Stimulated activated CD4-positive, alpha-beta T cell treated with anti-CD3 and anti-CD28 coated beads, Interleukin-4, amount 100 ng/mL, for 24 hours (primary cell): ENCODE measurements at places on chromosomes 2 and 18.

DNA sequence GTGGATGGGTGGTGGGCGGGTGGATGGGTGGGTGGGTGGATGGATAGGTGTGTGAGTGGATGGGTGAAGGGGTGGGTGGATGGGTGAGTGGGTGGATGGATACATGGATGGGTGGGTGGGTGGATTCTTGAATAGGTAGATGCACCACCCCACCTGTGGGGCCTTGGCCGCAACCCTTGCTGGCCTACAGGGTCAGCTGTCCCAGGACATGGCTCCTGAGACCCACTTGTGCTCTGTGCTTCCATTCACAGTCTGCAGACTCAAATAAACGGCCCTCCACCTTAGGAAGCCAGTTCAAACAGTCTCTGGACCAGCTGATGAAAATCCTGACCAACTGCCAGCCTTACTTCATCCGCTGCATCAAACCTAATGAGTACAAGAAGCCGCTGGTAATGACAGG is 54.4 kb downstream of the MYO7B start:
- DNase-seq = no peak

DNA sequence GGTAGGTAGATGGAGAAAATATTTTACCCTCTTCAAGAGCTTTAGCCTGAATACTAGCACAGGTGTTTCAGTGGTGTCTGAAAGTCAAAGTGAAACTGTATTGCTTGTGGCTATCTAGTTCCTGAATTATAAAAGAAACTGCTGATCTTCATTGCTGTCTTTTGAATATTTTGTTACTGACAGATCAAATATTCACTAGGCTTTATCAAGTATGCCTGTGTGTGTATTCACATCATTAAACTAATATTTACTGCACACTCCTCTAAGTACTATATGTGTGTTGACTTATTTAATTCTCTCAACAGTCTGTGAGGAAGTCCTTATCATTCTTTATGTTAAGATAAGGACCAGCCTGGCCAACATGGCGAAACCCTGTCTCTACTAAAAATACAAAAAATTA is 139.6 kb downstream of the SOCS6 start:
- no peak for DNase-seq

- DNase-seq = no peak
Measured at GRCh38 chr2:70596293-70596692, 42.7 kb upstream of the TGFA start.

- no peak for DNase-seq
Measured at GRCh38 chr18:56315363-56315762, 323.0 kb downstream of the TXNL1 start.

- DNase-seq = no peak
Measured at GRCh38 chr2:74131901-74132300, 15.8 kb downstream of the BOLA3 start.

- DNase-seq = no peak
Measured at GRCh38 chr2:195664528-195664927, 7.5 kb downstream of the SLC39A10 start.

DNA sequence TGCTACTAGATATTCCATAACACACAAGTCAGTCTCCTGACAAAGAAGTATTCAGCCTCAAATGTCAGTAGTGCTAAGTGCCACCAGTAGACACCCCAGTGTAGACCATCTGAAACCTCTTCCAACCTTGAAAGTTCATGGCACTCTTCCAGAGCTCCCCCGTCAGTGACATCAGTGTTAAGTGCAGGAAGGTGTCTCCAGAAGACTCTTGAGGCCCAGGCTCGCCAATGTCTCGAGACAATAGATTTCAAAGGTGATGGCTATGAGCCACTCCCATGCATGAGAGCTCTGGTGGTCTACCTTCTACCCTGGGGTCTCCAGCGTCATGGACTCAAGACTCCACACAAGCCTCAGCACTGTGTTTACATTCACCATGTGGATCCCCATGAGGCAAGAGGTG is 183.8 kb downstream of the SMAD2 start:
- no peak for DNase-seq

DNA sequence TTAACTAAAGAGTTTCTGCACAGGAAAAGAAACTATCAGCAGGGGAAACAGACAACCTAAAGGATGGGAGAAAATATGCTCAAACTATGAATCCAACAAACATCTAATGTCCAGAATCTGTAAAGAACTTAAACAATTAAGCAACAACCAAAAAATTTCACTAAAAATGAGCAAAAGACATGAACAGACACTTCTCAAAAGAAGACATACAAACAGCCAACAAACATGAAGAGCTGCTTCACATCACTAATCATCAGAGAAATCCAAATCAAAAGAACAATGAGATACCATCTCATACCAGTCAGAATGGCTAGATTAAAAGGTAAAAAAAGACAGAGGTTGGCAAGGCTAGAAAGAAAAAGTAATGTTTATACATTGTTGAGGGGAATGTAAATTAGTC is 8.8 kb upstream of the GULP1 start:
- no peak for DNase-seq

DNA sequence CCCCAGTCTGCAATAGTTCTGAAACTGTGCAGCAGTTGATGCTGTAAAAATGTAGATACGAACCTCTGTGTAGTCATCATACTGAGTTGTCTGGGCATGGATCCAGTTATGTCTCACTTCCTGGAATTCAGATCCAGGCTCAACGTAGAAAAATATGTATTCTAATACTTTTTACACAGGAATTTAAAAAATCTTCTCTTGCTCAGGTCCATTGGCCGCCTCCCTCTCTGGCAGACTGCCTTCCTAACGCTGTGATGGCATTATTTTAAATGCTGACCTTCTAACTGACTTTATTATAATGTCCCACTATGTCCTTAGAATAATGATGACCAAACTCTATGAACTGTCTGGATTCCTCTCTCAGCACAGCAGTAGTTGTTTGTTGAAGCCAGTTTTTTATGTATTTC is 119.6 kb downstream of the FEZ2 start:
- DNase-seq = no peak

DNA sequence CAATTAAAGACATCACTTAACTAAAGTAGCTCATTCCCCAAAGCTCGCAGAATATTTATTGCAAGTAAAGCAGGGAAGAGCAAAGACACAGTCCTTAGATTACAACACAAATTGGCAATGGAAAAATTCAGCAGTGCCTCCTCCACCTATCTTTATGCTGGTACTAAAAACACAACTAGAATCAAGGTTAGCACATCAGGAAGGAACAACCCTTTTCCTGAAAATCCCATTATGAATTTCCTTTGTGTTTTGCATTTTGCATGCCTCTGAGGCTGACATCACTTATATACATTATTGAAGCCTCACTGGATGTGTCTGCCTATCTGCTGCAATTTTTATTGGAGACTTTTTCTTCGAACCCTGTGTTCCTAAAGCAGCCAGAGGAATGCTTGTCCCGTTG is 193.8 kb upstream of the STK17B start:
- DNase-seq = no peak

GRCh38 chr18:62767321-62767720 is 52.0 kb downstream of the PHLPP1 start:
- DNase-seq = no peak

DNA sequence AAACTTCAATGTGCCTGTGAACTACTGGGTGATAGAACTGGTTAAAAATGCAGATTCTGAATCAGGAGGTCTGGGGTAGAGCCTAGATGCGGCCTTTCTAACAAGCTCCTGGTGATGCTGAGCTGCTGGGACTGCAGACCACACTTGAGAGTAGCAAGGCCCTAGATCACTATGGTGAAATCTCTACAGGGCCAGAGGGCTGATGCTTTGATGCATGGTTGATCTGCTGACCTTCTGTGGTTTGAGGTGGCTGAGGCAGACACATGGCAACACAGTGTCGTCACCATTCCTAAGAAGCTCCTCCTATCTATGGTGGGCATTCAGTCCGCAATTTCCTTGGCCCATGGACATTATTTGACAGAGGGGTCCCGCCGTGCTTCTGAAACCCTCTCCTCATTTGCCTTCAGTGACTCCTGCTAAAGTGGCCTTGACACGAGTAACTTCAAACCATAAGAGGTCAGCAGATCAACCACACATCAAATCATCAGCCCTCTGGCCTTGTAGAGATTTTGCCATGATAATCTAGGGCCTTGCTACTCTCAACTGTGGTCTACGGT is 19.8 kb downstream of the CCDC68 start:
- no peak for DNase-seq

- DNase-seq = no peak
Measured at GRCh38 chr2:139477618-139478017, 697.4 kb upstream of the NXPH2 start.

GRCh38 chr2:71494523-71495155 is 41.3 kb downstream of the DYSF start:
- DNase-seq = no peak

- DNase-seq = no peak
Measured at GRCh38 chr18:54228364-54228763, 3.9 kb upstream of the MBD2 start.

GRCh38 chr2:85800586-85800985 is 46.8 kb downstream of the ATOH8 start:
- DNase-seq = no peak

DNA sequence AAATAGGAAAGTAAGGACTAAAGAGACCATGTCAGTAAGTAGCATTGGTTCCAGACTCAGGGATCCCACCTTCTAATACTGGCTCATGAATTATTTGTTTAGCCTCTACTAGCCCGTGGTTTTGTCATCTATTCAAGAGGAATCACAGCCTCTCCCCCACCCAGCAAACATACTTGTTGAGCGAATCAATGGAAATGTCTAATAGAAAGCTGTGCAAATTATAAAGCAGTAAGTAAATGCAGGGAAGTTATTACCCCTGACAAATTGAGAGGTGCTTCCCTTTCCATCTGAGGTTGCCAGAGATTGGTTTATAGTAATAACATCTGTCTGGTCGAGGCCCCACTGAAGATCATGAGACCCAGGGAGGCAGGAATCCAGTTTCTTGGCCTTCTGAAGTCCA is 219.3 kb upstream of the OSR1 start:
- no peak for DNase-seq

GRCh38 chr2:205411558-205411957 is 270.7 kb upstream of the NRP2 start:
- DNase-seq = no peak

DNA sequence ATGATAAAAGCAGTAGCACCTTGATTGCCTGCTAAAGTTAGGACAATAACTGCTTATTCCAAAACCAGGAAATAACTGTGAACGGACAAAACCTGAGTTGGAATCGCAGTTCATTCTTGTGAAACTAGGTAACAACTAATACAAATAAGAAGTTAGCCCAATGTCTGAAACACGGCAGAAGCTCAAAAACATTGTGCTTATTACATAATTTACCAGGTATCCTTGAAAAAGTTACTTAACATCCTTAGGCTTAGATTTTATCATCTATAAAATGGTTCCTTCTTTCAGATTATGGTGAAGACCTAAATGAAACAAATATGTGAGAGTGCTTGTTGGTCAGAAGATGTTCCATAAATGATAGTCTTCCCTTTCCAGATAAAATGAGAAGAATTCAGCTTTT is 32.4 kb downstream of the RTN4 start:
- DNase-seq = no peak

- DNase-seq = no peak
Measured at GRCh38 chr2:2851806-2852777, 521.0 kb upstream of the MYT1L start.

DNA sequence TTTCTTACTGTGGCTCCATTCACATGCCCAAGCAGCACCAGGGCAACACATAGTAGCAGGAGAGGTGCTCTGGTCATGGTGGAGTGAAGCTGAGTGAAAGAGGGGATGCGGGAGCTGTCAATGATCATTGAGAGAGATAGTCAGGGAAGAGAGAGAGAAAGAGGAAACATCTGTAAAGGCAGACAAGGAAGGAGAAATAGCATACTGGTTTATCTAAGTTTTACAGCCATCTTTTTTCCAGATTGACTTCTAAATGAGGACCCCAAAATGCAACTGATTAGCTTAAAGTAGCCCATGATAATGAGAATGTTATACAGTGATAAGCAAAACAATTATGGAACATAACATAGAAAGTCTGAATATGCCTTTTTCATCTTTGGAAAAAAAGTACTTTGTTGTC is at the start of gene C2orf66:
TSS of gene C2orf66 (minus strand) at position 96 of the 400 bp plus-strand sequence. CDS start at position 77, 19 bp downstream.
- no peak for DNase-seq

GRCh38 chr2:149559341-149560068 is 28.1 kb downstream of the MMADHC start:
- DNase-seq = no peak
